Thoracic aorta (tissue), 2 donors: ENCODE measurements at places on chromosomes 7 and 10. TPM values are rescaled to one million over a fixed set of nuclear protein-coding genes. Genes with fewer than 3 reads are reported as not detected.
A peak's percentile ranks its signal among the peaks of the same experiment; 100 is the strongest.

KEL gene
- not detected for total RNA-seq

TCAF1 gene
- total RNA-seq, result 28.6 TPM

IL6 gene
- total RNA-seq, result 15.7 TPM

HEPACAM2 gene
- not detected for total RNA-seq

HMX3 gene
- not detected for total RNA-seq

TMEM140 gene
- 20.6 TPM for total RNA-seq

MLXIPL gene
- total RNA-seq, result 36.4 TPM

CLCN1 gene
- total RNA-seq, result not detected

ITPRID1 gene
- total RNA-seq, result not detected

PTN gene
- total RNA-seq, result 12.5 TPM

DNA sequence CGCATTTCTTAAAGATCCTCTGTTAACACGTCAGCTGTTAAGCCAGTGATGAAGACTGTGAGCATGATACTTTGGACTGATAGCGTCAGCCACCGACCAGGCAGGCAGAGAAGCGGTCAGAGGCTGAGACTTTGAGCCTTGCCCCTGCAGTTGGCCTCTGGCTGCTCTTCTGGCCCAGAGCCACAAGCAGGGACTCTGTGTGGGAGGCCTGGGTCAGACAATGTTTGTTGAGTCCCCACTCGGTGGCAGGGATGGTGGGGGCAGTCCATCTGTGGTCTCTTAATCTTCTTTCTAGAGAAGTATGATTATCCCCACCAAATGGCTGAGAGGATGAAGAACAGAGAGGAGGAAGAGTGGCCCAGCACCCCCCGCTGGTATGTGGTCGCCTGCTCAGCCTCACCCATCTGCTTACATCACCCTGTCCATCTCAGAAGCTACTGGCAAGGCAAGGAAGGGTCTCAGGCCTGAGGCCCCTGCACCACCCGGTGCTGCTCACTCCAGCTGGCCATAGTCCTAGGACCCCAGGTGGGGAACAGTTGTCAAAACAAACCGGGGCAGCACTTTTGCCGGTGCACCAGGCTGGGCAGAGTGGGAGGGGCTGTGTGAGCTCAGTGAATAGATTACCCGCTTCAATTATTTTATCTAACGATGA, 202.9 kb downstream of the GRID1 start:
- H3K27ac ChIP-seq, result no peak overlapping the region
- no peak for DNase-seq
- no peak overlapping the region for H3K4me3 ChIP-seq
- H3K36me3 ChIP-seq, result no peaks in the 10 kb centered on the region
- H3K4me1 ChIP-seq, result no peaks in the 10 kb centered on the region

DNA sequence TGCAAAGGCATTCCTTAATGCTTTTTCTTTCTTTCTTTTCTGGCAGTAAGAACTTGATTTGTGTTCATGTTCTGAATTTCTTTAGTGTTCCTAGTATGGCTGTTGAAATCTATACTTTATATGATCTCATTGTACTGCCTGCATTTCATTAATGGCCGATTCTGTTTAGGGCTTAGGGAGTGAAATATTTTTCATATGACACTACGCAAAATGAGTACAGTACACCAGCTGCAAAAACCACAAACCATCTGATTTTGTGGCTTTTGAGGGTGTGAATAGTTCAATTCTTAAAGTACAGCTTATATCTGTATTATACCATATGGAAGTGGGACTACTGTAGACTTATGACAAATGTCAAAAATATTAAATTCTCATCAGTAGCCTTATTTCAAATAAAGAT, 69.1 kb upstream of the FOXP2 start:
- H3K27me3 ChIP-seq, result no peaks in the 10 kb centered on the region

GRCh38 chr7:134179036-134180011, 52.2 kb downstream of the LRGUK start:
- H3K36me3 ChIP-seq, result no peaks in the 10 kb centered on the region
- no peak for DNase-seq
- H3K27me3 ChIP-seq, result no peaks in the 10 kb centered on the region
- H3K27ac ChIP-seq, result no peak overlapping the region

- H3K4me1 ChIP-seq, result no peaks in the 10 kb centered on the region
- no peaks in the 10 kb centered on the region for H3K27me3 ChIP-seq
- H3K36me3 ChIP-seq, result no peaks in the 10 kb centered on the region
- H3K4me3 ChIP-seq, result no peak overlapping the region
- DNase-seq, result no peak
- H3K27ac ChIP-seq, result no peak overlapping the region
Measured at GRCh38 chr10:28449926-28450325, 83.0 kb upstream of the WAC start.

DNA sequence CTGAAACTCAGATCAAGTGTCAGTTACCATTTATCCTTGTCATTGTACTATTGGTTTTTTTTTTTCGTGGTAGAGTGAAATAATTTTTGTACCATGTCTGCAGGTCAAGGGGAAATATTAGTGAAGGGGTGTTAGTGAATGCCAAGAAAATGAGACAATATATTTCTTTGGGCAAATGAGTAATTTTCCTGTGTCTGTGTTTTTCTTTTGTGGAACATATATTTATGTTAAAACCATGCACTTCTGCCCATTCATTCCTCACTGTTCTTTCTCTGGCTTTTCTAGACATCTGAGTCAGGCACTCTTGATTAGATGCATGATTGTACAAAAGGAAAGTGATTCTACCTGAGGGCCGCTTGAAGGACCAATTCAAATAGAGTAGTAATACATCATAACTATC, 161.6 kb downstream of the BICC1 start:
- DNase-seq, result no peak
- H3K27ac ChIP-seq, result no peak overlapping the region
- H3K36me3 ChIP-seq, result no peaks in the 10 kb centered on the region
- no peak overlapping the region for H3K4me3 ChIP-seq
- no peaks in the 10 kb centered on the region for H3K27me3 ChIP-seq
- peaks cover 6% of the 10 kb centered on the region for H3K4me1 ChIP-seq

GRCh38 chr10:18968159-18968558, 80.4 kb upstream of the MALRD1 start:
- H3K27ac ChIP-seq, result no peak overlapping the region
- no peaks in the 10 kb centered on the region for H3K36me3 ChIP-seq
- no peaks in the 10 kb centered on the region for H3K27me3 ChIP-seq
- no peak overlapping the region for H3K4me3 ChIP-seq

DNA sequence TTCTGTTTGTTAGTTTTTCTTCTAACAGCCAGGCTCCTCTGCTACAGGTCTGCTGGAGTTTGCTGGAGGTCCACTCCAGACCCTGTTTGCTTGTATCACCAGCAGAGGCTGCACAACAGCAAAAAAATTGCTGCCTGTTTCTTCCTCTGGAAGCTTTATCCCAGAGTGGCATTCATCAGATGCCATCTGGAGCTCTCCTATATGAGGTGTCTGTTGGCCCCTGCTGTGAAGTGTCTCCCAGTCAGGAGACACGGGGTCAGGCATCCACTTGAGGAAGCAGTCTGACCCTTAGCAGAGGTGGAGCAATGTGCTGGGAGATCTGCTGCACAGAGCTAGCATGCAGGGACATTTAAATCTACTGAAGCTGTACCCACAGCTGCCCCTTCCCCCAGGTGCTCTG, 26.7 kb upstream of the CROT start:
- no peak overlapping the region for H3K27ac ChIP-seq
- H3K4me3 ChIP-seq, result no peak overlapping the region
- no peaks in the 10 kb centered on the region for H3K4me1 ChIP-seq
- H3K27me3 ChIP-seq, result no peaks in the 10 kb centered on the region
- no peaks in the 10 kb centered on the region for H3K36me3 ChIP-seq

- H3K27me3 ChIP-seq, result no peaks in the 10 kb centered on the region
- no peak overlapping the region for H3K27ac ChIP-seq
- H3K4me3 ChIP-seq, result no peak overlapping the region
- no peak for DNase-seq
- H3K36me3 ChIP-seq, result peaks cover 25% of the 10 kb centered on the region
Measured at GRCh38 chr7:75888464-75889222, 9.8 kb downstream of the RHBDD2 start.

DNA sequence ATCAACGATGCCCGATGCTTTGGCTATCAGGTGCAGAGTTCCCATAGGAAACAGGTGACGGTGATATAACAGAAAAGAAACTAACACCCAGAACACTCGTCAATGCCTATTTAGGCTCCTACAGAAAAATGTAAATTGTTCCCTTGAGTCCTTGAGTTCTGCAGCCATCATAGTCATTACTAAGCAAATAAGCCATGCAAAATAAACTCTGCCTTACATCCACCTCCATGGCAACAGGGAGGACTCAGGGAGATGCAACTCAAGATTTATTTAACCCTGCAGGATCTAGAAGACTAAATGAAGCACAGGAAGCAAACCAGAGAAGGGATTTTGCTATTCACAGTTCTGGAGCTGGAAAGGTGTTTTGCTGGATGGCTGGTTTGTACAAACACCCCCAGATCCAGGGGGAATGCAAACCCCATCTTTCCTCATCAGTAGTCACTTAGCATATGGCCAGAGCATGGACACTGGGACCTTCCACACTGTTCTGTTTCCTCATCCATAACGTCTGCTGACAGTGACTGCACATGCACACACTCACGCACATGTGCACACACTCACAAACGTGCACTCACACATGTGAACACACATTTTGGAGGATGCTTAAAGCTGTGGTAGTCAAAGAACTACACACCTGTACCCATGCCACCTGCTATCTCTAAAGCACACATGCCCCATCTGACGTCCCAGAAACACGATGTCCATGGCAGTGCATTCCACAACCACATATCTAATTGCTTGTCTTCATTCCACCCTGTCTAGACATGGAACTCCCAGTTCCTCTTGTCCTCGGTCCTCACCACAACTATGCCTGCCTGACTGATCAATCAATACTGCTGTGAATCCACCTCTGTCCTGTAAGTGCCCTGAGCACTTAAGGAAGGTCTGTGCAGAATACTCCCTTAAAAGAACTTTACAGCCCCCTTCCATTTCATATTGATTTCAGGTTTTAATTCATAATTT, 178.2 kb downstream of the COBL start:
- no peak overlapping the region for H3K4me3 ChIP-seq
- DNase-seq, result no peak
- H3K36me3 ChIP-seq, result no peaks in the 10 kb centered on the region
- no peaks in the 10 kb centered on the region for H3K27me3 ChIP-seq

DNA sequence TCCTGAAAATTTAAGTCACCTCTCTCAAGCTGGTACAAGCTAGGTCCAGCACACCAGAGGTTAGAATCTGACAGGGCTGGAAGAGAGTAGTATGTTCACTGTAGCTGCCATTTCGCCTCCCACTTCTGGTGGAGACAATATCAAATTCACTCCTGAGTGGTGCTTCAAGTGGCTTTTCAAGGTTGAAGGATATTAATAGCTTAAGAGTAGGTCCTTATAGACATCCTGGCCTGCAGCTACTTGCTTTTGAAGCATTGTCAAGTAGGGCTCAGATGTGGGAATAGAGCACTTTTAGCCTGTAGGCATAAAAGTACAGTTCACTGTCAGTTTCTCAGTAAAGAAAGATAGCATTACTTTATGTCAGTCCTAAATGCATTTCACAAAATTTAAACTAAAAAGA, 270.5 kb upstream of the PLPP4 start:
- H3K4me3 ChIP-seq, result no peak overlapping the region
- H3K27me3 ChIP-seq, result no peaks in the 10 kb centered on the region
- no peaks in the 10 kb centered on the region for H3K36me3 ChIP-seq

DNA sequence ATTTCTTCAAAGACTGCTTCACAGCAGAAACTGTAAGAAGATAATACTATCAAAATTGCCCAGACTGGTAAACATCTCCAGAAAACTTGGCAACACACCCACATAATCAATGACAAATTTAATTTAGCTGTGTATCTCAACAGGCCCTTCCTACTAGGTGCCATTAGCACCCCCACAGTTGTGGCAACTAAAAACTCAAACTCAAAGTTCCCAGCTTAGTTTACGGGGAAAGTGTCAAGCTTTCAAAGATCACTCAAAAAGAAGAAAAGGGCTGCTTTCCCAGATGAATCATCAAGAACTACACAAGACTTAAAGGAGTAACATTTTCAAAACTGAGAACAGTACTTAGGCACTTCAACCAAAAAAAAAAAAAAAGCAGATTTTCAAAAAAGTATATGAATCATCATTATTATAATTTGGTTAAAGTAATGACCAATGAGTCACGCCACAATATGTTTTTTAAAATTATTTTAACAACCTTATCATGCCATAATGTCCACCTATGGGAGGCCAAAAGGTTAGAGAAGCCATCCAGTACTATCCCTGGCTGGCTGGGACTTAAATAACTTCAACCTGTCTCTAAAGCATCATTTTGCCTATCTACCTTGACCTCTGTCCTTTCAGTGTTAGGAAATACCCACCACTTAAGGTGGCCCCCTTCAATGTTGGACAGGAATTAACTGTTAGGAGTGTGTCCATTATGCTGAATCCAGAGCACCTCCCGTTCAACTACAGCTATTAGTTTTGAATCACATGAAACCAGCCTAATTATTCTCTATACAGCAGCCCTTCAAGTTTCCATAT, 90.8 kb downstream of the ZFAND4 start:
- DNase-seq, result no peak
- no peaks in the 10 kb centered on the region for H3K27me3 ChIP-seq
- no peak overlapping the region for H3K27ac ChIP-seq
- H3K4me1 ChIP-seq, result no peaks in the 10 kb centered on the region
- H3K4me3 ChIP-seq, result no peak overlapping the region

DNA sequence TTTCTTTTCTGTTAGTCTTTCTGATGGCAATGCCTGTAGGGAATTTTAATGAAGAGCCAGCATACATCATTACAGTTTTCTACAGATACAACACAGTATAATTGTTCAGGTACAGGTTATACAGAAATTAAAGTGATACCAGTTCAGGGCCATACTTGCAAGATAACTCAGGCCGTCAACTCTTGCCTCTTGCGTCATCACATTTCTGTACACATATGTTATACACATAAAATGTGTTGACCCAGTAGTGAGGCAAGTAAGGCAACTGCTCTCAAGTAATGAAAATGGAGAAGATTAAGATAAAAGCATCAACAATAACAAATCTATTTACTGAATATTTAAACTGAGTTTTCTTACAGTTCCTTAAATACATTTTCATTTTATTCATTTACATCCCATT, 317.8 kb downstream of the HPSE2 start:
- no peaks in the 10 kb centered on the region for H3K36me3 ChIP-seq
- no peak for DNase-seq
- H3K27me3 ChIP-seq, result no peaks in the 10 kb centered on the region

DNA sequence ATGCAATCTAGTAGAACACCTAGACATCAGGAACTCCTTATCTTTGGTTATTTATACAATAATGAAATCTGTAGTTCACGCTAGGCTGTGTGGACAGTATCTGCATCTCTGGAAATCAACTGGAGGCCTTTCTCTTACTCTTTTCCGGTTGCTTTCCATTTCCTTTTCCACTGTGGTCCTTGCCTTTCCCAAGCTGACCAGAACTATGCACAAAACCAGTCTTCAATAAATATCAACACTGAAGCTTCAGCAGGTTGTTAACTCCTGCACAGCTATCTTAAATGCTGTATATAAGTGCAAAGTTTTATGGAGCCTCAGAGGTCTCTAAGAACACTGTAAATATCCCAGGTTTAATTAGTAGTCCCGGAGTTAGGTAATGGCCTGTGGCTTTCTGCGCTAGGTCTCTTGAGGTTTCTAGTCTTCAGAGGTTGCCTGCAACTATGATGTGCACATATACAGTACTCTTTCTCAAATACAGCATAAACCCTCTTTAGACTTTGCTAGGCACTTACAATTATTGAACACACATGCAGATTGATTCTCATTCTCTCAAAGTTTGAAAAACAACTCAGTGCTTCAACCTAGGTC, 2.4 kb downstream of the KLLN start:
- peak overlapping the region; percentile 99 for H3K27ac ChIP-seq
- H3K4me1 ChIP-seq, result no peaks in the 10 kb centered on the region
- DNase-seq, result no peak
- H3K27me3 ChIP-seq, result no peaks in the 10 kb centered on the region
- no peaks in the 10 kb centered on the region for H3K36me3 ChIP-seq

GRCh38 chr7:142611566-142612236, 137.6 kb upstream of the PRSS1 start:
- no peak overlapping the region for H3K4me3 ChIP-seq
- DNase-seq, result no peak
- H3K27me3 ChIP-seq, result no peaks in the 10 kb centered on the region
